Lower lobe of right lung (tissue), 2 donors: ENCODE measurements at places on chromosomes 1 and 21. TPM values are rescaled to one million over a fixed set of nuclear protein-coding genes. Genes with fewer than 3 reads are reported as not detected.

- H3K27me3 ChIP-seq, result no peaks in the 10 kb centered on the region
- no peak for DNase-seq
- no peak overlapping the region for H3K4me3 ChIP-seq
- H3K27ac ChIP-seq, result peak overlapping the region; percentile 49
- H3K4me1 ChIP-seq, result peaks cover 33% of the 10 kb centered on the region
- H3K36me3 ChIP-seq, result no peaks in the 10 kb centered on the region
Measured at GRCh38 chr1:15187175-15188129, 33.9 kb downstream of the TMEM51 start.

- no peak overlapping the region for H3K4me3 ChIP-seq
- DNase-seq, result no peak
- no peak overlapping the region for H3K27ac ChIP-seq
- peaks cover 5% of the 10 kb centered on the region for H3K4me1 ChIP-seq
Measured at GRCh38 chr1:172107316-172107975, 266.1 kb downstream of the DNM3 start.

DNA sequence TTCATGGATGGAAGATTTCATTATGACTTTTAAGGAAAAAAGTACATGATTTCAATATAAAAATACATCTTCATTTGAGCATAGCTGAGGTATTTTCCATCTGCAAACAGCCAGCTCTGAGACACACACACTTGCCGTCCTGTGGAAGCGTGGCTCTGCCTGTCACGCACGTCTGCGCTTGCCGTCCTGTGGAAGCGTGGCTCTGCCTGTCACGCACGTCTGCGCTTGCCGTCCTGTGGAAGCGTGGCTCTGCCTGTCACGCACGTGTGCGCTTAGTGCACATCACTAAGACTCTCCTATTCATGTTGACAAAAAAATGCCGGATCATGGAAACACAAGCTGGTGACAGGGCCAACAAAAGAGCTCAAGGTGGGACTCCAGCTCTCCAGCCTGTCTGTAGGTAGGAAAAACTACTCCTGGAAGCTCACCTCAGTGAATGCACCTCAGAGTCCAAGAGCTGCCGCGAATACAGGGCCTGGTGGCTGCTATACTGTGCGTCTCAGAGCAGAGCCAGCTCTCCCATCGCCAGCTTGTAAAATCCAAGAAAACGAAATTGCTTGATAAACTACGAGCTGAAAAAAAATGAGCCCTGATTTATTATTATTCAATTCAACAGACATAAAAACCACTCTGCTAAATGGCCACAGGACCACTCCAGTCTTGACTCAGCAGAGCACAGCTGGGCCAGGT is 69.3 kb downstream of the SLC37A1 start:
- no peak for DNase-seq
- H3K27me3 ChIP-seq, result no peaks in the 10 kb centered on the region
- H3K4me1 ChIP-seq, result no peaks in the 10 kb centered on the region
- H3K4me3 ChIP-seq, result no peak overlapping the region
- no peak overlapping the region for H3K27ac ChIP-seq

- H3K27ac ChIP-seq, result no peak overlapping the region
- no peak for DNase-seq
- no peaks in the 10 kb centered on the region for H3K36me3 ChIP-seq
- no peaks in the 10 kb centered on the region for H3K27me3 ChIP-seq
Measured at GRCh38 chr1:113459279-113459678, 69.0 kb downstream of the MAGI3 start.

GRCh38 chr1:182246783-182247182 is 144.8 kb downstream of the GLUL start:
- no peak overlapping the region for H3K27ac ChIP-seq
- H3K36me3 ChIP-seq, result no peaks in the 10 kb centered on the region
- no peaks in the 10 kb centered on the region for H3K27me3 ChIP-seq
- no peak for DNase-seq
- no peaks in the 10 kb centered on the region for H3K4me1 ChIP-seq

GRCh38 chr21:39531064-39531463 is 79.3 kb downstream of the SH3BGR start:
- no peaks in the 10 kb centered on the region for H3K27me3 ChIP-seq
- no peak overlapping the region for H3K27ac ChIP-seq
- no peak overlapping the region for H3K4me3 ChIP-seq
- no peaks in the 10 kb centered on the region for H3K36me3 ChIP-seq
- no peak for DNase-seq

The TCP10L gene
- total RNA-seq, result 0.71 TPM

The ABCA4 gene
- total RNA-seq, result 1.9 TPM

The PCP4 gene
- 0.95 TPM for total RNA-seq

- DNase-seq, result no peak
- no peak overlapping the region for H3K27ac ChIP-seq
- H3K27me3 ChIP-seq, result no peaks in the 10 kb centered on the region
- H3K36me3 ChIP-seq, result peaks cover 7% of the 10 kb centered on the region
Measured at GRCh38 chr1:31031330-31032143, 34.0 kb downstream of the PUM1 start.

DNA sequence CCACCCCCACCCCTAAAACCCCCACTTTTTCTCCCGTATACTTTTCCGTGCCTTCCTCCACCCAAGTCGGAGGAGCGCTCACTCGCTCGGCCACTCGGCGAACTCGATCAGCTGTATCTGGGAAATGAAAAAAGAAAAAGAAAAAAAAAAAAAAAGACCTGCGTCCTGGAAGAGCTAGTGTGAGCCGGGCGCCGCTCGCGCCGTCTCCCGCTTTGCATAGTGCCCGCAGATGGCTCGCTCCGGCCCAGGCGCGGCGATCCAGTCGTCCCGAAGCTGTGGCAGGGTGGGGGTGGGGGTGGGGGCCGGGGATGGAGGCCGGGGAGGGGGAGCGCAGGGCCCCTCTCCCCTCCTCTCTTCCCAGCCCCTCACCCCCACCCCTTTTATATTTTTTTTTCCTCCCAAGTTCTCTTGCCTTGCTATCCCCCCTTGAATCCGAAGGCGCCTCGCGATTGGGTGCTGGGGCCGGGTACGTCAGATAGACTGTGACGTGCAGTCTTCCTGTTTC is 299 bp upstream of the PROX1 start:
- H3K27ac ChIP-seq, result peak overlapping the region; percentile 36
- peaks cover 32% of the 10 kb centered on the region for H3K4me1 ChIP-seq
- H3K27me3 ChIP-seq, result peaks cover 72% of the 10 kb centered on the region
- DNase-seq, result peak; percentile 66

The C1orf53 gene
- total RNA-seq, result 2.0 TPM

The NPHS2 gene
- total RNA-seq, result not detected

DNA sequence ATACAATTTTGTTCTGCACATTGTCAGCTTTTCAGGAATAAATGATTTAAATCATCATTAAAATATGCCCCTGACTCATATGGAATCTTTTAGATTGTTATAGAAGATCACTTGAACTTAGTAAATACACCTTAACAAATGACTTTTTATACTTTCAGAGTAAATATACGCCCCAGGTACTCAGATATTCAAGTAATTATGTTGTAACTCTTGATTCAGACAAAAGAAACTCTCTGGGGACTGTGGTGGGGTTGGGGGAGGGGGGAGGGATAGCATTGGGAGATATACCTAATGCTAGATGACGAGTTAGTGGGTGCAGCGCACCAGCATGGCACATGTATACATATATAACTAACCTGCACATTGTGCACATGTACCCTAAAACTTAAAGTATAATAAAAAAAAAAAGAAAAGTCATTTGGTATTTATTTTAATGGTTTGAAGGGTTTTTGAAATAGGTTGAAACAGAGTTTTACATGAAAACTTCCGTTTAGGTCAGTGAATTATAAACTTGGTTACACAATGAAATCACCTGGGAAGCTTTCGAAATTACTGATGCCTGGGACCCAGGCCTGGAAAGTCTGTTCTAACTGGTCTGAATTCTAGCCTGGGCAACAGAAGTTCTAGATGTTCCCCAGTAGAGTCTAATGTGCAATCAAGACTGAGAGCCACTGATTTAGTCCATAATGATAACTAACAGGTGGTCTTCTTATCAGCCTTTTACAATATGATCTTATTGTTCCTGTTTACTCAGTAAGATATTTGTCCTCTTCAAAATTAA is 320.5 kb upstream of the NR5A2 start:
- H3K36me3 ChIP-seq, result no peaks in the 10 kb centered on the region
- DNase-seq, result no peak
- H3K4me3 ChIP-seq, result no peak overlapping the region
- H3K4me1 ChIP-seq, result no peaks in the 10 kb centered on the region
